ENCODE measurements at places on chromosomes 1 and 21.

DNA sequence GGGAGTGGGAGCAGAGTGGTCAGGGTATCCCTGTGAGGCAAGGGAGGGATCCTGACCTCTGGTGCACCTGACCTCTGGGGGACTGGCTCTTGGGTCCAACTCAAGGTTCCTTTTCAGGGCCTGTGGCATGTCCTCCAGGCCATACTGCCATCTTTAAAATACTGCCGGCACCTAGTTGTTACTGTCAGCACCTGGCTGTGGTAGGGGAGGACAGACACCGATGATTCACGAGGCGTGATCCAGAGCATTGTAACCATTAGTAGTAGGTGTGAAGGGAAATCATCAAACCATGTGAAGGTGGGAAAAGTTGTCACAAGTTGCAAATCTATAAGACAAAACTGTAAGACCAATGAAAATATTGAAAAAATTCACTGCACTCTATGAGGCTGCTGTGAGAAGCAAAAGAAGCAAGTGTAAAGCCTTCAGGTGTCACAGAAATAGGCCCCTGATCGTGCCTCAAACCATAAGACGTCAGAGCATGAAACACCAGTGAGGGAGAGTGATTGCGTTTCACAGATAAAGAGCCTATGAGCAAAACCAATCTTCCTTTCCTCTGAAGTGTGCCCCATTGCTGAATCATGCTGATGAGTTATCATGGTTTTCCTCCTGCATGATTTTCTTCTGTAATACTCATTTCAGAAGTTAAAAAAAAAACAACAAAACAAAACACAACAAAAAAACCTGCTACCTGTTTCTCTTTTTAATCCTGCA lies 55.3 kb downstream of the CDC7 start:
- DNase-seq, result no peak

- DNase-seq, result no peak
Observed at GRCh38 chr21:37837381-37837780, 78.9 kb downstream of the KCNJ6 start.

DNA sequence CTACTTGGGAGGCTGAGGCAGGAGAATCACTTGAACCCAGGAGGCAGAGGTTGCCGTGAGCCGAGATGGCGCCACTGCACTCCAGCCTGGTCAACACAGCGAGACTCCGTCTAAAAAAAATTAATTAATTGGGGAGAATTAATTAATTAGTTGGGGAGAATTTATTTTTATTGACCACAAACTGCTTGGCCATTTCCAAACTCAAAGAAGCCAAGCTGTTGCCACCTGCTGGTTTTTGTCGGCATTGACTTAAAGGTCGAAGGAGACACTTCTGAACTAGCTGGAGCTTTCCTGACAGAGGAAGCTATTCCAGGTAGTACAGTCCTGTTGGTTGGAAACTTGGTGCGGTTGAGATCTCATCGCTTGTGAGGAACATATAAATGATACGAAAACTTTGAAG lies 13.1 kb downstream of the MAP1LC3C start:
- DNase-seq, result peak; percentile 41

DNA sequence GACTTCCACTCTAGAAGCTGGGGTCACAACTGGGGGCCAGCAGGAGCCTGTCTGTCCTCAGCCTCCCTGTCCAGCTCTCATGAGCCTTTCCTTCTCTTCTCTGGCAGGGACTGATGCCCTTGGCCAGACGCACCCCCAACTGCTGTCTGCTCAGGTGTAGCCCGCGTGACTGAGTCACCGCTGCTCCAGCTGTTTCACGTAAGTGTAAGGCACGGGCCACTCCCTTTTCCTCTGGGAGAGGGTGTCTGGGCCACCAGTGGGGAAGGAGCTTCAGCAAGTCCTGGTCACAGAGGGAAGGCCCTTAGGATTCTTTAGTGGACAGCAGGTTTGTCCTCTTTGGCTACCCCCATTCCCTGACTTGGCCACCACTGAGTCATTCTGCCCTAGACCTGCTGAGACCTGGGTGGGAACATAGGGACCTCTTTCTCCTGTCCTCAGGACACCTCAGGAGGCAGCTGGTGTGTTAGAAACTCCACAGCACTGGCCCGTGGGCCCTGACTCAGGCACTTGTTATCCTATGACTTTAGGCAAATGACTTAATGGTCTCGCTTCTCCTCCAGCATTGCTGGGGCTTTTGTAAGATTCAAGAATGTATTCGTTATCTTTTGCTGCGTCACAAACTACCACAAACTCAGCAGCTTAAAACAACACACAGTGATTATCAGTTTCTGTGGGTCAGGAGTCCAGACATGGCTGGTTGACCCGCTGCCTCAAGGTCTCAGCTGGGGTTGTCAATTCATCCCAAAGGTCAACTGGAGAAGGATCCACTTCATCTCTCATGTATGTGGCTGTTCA lies 64.8 kb downstream of the FAM163A start:
- no peak for DNase-seq

DNA sequence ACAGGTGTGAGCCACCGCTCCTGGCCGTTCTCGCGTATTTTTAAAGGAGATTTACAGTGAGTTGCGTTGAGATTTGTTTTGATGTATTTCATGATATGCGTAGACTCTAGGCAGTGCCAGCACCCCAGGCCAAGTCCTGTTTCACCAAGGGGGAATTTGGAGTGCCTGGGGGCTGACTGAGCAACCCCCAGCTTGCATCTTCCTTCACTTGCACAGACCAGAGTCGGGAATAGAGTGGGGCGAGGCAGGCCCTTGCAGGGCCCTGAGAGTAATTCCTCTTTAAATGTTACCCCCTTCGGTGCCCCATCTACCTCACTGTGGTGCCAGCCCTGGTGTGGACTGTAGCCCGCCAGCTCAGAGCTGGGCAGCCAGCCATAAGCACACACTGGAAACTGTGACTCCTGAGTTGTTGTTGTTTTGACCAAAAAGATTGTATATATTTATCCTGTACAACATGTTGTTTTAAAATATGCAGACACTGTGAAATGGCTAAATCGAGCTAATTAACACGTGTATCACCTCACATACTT lies 269.5 kb downstream of the NPHP4 start:
- DNase-seq, result no peak

- no peak for DNase-seq
Observed at GRCh38 chr1:184889166-184889565, 85.1 kb downstream of the NIBAN1 start.

DNA sequence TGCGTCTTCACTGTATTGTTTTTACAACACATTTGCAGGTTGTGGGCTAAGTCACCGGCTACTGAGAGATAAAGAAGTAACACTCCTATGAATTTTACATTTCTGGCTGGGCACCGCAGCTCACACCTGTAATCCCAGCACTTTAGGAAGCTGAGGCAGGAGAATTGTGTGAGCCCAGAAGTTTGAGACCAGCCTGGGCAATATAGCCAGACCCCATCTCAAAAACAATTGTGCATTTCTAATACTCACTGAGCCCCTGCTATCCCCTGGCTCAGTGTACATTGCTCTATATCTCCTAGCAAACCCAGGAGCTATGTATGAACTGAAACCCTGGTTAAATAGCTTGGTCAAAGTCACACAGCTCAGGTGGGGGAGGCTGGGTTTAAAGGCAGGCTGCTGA lies 108.7 kb downstream of the ZNF281 start:
- DNase-seq, result no peak

GRCh38 chr1:226919995-226920394 lies 20.1 kb upstream of the COQ8A start:
- DNase-seq, result no peak

DNA sequence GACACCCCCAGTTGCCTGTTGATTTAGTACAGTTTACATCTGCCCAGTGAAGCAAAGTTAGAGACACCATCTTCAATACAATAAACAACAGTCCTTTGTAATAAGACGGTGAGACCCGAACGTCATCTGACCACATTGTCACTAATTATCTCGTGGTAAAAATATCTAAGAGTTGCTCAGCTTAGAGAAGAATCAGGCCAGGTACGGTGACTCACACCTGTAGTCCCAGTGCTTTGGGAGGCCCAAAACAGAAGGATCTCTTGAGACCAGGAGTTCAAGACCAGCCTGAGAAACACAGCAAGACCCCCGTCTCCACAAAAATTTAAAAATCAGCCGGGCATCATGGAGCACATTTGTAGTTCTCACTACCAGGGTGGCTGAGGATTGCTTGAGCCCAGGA lies 53.5 kb downstream of the CD34 start:
- no peak for DNase-seq

- DNase-seq, result no peak
Observed at GRCh38 chr1:151985270-151985669, 8.4 kb downstream of the S100A10 start.

DNA sequence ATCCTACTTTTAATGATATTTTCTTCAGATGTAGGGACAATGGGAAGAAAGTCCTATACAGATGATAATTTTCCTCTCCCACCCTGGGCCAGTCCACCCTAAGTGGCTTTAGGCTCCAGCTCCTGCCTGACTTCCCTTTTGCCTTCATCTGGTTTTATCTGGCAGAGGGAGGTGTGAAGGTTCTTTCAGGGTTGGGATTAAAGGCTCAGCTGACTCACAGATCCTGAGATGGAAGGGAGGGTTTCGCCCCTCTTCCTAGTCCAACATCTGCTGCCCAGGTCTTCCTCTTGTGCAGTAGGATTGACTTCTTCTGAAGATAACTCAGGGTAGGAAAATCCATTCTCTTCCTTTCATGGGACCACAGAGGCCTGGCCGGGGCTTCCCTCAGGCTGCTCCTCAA lies 362.4 kb upstream of the KAZN start:
- DNase-seq, result no peak

GRCh38 chr1:168521401-168522000 lies 22.3 kb downstream of the XCL2 start:
- no peak for DNase-seq

DNA sequence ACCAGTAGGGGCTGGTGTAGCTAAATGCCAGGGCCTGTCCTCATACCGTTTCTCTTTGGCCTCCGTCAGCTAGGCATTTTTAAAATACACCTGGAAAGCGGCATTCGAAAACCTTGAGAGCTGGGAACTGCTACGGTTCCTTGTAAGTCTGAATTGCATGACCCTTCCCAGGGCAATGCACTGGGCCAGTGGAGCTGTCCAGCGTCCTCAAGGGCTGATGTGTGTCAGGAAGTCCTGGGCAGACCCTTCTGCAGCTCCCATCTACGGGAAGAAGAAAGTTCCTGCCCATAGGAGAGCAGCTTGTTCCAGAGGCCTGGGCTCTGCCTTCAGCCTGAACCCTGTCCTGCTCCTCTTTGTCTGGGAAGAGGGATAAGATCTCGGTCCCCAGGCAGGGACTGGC lies 34.1 kb downstream of the UBASH3A start:
- no peak for DNase-seq

DNA sequence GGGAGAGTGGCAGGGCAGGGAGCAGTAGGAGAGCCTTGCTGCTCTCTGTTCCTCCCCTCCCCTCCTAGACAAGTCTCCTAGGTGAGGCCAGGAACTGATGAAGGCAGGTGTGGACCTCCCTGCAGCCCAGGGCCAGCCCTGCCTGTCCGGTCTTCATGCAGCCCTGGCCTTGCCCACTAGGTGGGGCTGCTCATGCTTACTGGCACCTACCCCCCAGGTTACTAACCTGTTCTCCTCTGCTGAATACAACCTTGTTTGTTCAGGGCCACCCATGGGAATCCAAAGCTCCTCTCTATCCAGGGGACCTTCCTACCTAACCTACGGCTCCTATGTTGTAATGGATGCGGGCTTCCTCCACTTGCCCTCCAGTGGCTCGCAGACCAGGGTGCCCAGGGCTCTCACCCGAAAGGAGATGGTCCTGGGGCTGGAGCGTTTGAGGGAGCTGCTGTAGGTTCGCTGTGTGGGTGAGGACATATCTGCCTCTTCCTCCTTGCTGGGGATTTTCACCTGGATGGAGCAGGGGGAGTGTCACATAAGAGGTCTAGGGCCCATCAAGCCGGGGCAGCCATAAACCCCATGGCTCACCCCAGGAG lies 7.9 kb upstream of the TNNT2 start:
- peak; percentile 74 for DNase-seq

DNA sequence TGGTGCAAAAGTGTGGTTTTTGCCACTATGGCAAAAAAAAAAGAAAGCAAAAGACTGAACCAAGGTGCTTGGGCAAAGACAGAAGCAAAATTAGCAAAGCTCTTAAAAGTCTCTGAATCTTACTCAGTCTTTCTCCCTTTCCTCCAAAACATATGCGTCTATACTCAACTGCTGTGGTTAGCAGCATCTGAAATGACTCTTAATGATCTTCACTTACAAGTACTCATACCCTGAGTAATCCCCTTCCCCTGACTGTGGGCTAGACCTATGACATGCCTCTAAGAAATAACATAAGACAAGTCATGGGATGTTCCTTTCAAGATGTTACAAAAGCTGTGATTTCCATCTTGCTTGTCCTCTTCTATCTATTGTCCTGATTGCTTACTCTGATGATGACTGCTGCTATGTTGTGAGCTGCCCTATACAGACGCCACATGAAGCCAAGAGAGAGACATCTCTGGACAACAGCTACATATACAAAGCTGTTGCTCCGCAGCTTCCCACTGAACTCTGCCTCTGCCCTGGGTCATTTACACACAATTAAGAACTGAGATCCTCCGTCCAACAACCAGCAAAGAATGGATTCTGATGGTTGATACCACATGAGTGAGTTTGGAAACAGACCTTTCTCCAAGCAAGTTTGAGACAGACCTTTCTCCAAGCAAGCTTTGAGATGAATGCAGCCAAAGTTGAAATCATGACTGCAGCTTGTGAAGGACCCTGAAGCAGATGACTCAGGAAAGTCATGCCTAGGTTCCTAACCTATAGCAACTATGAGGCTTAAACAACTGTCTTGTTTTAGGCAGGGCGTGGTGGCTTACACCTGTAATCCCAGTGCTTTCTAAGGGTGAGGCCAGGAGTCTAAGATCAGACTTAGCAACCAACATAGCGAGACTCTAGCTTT lies 55.2 kb downstream of the PUM1 start:
- DNase-seq, result no peak

DNA sequence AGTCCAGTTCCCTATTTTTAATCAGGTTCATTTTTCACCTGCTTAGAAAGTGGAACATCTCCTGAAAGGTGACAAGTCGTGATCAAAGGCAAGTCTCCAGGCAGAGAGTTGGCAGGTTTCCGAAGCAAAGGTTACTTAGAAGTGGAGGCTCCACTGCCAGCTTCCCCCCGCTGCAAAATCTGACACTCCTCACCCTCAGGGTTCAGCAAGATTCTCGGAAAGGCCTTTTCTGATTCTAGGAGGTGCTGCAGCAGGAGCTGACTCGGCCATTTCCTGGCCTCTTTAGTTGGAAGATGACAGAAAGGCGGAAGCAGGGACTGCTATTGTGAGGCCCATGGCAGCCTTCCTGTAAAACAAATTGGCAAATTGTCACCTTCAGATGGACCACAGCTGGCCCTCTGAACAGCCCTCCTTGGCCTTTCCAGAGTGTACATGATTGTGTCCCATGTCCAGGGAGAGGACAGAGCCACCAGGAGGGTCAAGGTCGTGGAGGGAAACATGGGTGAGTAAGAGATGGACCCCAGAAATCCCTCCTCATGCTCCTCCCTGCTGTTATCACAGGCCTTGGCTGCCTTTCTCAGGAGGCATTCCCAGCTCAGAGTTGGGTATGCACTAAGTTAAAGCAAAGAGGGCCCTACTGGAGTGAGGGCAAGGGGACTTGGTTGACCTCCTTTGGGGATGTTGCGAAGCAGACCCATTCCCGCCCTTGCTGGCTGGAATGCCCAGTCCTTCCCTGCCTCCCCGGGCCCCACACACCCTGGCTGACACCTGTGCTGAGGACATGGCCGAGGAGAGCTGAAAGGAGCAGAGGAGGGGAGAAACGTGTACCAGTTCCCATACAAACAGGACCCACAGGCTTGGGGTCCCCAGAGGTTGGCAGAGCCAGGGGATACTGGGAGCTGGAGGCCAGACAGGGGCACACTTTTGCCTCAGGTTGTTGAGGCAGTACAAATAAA lies 115.5 kb upstream of the IRF2BP2 start:
- DNase-seq, result no peak

All from liver (tissue), 10 donors.